Dorsolateral prefrontal cortex (tissue), 122 donors: ENCODE measurements at places on chromosomes 4 and X.

DNA sequence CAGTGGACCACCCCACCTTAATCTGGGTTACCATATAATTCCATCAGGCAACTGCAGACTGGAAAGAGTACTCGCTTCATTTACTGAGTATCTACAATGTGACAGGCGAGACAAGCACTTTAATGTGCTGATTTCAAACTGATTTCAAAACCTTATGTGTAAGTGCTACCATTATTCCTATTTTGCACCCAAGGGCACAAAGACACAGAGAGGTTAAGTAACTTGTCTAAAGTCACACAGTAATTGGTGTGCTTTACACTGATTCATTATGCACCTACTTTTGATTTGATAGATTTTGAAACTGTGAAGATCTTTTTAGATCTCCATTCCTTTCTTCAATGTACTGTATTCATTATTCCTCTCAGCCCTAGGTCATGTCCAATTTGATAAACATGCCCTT is 192.4 kb downstream of the MGST2 start:
- no peak for DNase-seq

GRCh38 chr4:109472343-109472761 is 38.7 kb downstream of the SEC24B start:
- DNase-seq, result no peak

DNA sequence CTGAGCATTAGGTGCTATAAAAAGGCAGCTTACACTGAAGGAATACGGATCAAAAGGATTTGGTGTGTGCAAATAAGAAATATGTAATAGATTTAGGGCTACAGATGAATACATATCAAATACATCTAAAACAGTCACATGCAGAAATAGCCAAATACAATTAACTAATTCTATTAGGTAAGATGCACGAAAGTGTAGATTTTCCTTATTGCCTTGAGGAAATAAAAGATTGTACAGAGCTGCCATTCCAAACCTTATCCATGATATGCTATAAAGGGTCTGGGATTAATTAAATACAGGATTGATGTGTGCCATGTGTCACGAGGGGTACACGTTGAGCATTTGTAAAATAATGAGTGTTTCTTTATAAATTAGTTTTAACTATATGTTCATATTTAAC is 107.0 kb upstream of the ELOVL6 start:
- DNase-seq, result no peak

GRCh38 chr4:15042529-15043167 is 40.4 kb downstream of the CPEB2 start:
- DNase-seq, result no peak

GRCh38 chr4:10168151-10168550 is 51.6 kb upstream of the WDR1 start:
- no peak for DNase-seq

GRCh38 chr4:157664726-157665125 is 444.2 kb downstream of the GRIA2 start:
- no peak for DNase-seq

DNA sequence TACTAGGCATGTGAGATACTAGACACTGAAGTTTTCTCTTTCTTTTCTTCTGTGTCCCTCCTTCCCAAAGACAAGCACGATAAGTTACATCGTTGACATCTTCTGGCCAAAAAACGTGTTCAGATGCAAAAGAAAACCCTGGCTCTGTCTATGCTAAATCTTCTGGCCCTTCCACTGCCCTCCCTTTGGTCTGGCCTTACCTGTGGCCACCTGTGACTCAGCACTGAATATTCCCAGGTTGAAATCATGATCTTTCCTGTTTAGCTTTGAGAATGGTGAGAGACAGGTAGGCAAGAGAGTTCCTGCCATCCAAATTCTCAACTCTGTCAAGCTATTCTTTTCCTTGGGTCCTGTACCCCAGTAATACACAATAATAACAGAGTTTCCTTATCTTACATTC is 12.3 kb downstream of the CLCN5 start:
- no peak for DNase-seq
